ENCODE measurements at places on chromosomes 3 and 15.

DNA sequence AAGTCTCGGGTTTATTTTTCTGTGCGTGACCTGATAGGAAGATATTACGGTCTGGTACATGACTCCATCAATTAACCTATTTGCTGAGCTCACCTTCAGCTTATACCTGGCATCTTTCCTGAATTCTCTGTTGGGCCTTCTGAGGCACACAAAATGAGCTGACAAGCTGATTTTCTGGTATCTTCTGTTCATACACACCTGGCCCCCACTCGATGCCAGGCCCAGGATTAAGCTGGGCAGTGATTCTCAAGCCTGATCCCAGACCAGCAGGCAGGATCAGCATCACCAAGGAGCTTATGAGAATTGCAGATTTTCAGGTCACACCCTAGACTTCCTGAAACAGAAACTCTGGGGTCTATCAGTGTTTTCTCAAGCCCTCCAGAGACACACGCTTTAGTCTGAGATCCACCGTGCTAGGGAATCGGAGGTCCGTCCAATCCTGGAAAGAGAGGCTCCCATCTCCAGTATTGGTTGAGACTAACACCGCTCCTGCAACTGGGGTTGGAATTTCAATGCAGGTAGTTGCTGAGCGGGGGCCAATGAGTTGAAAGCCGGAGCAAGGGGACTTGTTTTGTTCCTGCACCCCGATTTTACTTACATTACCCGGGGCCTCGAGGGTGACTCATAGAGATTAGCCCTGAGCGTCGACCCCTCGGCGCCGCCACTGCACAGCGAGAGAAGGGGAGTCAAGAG, 636 bp upstream of the EIF1B start:
- no peak for DNase-seq

DNA sequence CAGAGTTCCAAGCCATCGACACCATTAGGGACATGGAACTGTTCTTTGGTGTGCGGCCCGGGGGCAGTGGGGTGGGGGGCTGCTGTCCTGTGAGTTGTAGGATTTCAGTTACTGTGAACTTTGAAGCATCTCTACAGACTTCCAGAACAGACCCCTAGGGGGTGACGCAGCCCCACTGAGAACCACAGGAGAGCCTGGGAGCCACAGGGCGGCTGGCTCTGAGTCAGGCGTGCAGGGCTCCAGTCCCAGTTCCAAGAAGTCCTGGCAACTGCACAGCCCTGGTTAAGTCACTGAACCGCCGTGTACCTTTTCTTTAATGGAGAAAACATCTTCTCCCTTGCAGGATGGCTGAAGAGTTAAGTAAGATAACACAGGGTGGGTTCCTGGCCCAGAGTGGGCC, 23.5 kb upstream of the LRTM1 start:
- no peak for DNase-seq

- DNase-seq: no peak
These were observed 6.5 kb downstream of the PDCD10 start for GRCh38 chr3:167728176-167728575.

GRCh38 chr15:74804935-74805334, 7.7 kb upstream of the LMAN1L start:
- no peak for DNase-seq

GRCh38 chr3:161343986-161344385, 27.3 kb downstream of the SPTSSB start:
- DNase-seq: no peak

DNA sequence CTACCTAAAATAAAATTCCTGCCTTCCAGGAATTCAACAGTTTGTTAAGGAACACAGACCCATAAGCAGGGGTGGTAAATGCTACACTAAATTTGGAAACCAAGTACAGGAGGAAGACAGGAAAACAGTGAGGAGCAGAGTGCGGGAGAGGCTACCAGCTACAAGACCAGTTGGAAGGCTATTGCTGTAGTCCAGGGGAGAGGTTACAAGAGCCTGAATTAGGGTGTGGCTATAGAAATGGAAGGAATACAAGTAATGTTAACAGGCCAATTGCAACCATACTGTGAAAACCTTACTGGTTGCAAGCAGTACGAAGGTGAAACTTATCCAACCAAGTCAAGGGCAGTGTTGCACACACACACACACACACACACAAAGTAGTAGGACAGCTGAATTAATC, 880 bp upstream of the ARMC8 start:
- DNase-seq: no peak

DNA sequence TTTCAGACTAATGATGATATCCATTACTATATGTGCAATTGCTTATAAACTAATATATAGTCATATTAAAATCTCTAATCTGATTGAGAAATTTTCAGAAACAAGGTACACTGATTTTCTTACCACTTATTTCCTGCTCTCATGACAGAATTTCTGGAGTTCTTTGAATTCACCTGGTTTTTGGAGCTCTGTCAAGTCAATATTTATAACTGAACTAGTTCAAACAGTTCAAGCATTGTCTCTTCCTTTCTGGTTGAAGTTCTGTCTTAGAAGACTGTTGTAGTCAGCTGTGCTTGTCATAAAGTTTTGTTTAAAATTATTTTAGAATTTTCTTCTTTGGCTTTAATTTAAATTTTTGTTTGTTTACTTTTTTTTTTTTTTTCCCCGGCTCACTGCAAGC, 239.9 kb upstream of the CTDSPL start:
- DNase-seq: no peak

DNA sequence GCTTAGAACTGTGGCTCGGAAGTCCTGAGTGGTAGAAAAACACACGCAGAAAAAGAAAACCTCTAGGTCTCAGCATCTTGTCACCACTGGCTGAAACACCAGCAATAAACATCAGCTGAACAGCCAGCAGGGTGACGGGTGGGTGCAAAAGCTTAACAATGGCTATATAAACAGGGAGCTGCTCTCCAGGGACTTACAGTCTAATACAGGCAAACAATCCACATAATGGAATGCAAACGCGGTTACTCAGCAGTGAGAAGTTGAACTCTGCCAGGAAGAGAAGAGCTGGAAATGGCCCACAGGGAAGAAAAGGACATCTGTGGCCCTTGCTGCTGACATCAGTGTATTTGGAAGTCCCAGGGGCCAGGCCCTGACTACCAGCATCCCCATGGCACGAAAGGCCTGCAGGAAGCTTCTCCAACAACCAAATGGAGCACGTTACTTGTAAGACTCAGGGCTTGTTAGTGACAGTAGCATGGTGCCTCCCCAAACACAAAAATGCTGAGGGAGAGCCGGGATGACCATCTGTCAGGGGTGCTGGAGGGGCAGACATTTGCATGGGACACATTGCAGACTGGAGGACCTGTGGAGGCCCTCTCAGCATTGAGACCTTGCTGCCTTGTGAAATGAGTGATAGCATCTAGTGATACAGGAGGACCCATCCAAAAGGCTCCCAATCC, 3.0 kb downstream of the HEG1 start:
- DNase-seq: no peak

All from NCI-H524 treated with DMSO at 0.1 percent for 48 hours (cell line).